ENCODE measurements at places on chromosomes 13 and 19.

- DNase-seq: no peak
Observed at GRCh38 chr13:103866048-103866447, 799.8 kb upstream of the SLC10A2 start.

DNA sequence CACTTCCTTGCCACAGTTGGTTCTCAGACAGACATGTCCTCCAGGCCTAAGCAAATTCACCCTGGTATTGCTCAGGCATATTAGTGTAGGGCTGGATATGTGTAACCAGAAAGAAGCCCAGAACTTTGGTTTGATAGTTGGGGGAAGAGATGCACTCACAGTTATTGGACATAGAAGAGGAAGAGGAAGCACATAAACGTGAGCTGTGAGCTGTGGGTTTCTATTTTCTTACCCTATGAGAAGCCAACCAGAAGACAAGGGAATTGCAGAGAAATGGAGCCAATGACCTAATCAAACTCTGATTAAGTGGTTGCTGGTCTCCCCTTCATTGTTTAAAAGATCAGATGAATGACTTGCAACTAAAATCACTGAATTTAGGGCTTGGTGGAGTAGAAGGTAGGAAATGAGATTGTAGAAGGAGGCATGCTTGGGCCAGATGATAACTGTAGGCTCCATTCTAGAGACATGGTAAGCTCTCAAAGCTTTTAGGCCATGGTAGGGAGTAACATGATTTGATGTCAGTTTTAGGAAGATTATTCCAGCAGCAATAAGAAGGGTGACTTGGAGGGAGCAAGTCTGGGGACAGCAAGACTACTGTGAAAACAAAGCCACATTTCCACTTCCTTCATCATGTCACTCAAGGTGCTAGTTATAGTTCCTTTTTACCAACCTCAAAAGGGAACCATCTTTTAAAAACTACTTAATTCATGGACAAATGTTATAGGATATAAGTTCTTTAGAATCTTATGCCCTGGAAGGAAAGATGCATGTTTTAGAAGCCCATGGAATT lies 24.1 kb upstream of the WDFY2 start:
- no peak for DNase-seq

GRCh38 chr19:46295401-46296201 lies 1.2 kb upstream of the HIF3A start:
- DNase-seq: no peak

- no peak for DNase-seq
Observed at GRCh38 chr13:25377244-25377962, 5.6 kb downstream of the ATP8A2 start.

DNA sequence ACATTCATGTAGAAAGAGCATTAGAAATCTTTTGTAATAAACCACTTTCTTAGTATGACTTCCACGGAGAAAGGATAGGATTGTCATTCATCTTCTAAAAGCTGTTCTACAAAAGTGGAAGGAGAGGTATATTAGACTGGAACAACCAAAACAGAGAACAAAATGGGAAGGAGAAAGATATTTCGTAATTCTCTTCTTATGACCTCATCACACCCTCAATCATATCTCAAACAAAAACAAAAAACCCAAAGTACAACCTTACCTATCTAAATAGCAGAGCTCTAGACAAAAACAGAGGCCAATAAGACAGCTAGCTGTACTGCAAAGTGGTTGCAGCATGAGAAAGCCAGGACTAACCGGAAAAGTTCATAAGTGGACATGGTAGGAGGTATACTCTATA lies 46.3 kb downstream of the DACH1 start:
- no peak for DNase-seq

DNA sequence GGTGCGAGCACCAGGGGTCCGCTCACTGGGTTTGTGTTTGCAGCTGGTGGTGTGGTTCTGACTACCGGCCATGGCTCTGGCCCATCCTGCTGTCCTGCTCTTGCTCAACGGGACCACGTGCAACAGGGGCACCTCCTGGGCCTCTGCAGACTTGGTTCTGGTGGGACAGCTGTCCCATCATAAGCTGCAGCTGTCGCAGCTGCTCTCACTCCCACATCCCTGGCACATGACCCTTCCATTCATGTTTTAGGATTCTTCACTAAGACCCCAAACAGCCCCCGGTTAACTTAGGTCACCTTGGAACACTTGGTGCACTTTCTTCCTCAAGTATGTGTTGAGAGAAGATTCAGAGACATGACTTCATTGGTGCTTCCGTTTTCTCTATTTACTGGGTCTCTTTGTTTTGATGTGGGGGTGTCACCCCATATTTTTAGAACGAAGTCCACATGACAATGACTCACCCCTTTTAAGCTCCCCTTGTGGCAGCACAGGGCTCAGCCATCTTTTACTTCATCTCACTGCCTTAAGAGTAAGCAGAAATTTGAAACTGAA lies 68.4 kb upstream of the ARHGEF7 start:
- peak; percentile 29 for DNase-seq

- DNase-seq: no peak
Observed at GRCh38 chr19:8034178-8034525, 18.4 kb upstream of the CCL25 start.

- DNase-seq: no peak
Observed at GRCh38 chr13:44210525-44210924, 163.1 kb upstream of the SERP2 start.

DNA sequence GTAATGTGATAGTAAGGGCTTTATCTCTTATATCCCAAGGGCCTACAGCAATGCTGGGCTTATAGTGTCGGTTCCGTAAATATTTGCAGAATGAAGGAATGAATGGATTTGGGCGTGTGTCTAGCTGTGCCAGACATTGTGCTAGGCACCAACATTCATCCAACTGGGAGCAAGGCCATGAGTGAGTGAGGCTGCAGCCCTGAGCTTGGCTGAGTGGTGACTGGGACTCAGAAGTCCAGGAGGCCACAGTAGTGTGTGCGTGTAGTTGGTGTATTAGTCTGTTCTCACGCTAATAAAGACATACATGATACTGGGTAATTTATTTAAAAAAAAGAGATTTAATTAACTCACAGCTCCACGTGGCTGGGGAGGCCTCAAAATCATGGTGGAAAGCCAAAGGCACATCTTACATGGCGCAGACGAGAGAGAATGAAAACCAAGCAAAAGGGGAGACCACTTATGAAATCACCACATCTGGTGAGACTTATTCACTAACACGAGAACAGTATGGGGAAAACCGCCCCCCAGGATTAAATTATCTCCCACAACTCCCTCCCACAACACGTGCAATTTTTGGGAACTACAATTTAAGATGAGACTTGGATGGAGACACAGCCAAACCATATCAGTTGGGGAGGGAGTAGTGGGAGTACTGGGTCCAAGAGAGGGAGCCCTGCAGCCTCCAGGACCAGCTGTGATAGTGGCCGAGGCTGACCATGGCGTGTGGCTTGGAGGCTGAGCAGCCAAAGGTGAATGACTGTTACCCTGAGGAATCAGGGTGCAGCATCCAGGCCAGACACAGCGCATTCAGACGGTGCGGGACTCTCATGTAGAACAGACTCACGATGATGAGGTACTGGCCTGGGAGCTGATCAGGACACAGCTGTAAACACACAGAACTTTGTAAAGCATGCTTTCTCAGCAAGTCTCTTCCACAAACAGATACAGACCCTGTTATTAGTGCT lies 104.6 kb downstream of the TEX26 start:
- DNase-seq: no peak

- no peak for DNase-seq
Observed at GRCh38 chr13:45064889-45065288, 55.4 kb upstream of the GTF2F2 start.

DNA sequence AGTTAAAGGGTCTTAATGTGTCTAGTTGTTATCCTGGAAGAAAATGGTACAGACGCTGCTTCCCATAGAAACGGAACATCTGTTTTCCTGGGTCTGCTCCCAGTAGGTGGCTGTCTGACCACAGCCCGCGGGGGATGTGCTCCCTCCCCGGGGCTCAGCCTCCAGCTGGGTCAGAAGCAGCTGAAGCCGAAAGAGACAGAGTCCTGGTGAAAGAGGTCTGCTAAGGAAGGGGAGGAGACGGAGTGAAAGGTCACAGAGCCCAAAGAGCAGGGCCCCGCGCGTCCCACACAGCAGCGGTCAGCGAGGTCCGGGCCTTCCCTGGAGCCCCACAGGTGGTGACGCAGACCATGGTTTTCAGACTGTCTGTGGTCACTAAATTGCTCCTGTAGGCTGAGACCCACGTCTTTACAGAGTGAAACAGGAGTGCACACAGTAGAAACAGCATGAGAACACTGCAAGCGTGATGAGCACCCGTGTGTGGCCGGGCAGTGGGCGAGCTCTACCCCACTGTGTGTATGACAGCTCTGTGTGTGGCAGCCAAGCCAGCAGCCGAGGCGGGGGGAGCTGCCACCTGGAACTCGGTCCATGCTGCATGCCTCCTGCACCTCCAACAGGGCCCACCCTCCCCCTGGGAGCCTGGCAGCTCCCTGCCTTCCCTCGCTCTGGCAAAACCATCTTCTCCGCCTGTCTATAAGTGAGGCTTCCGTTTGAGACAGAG lies 52.0 kb upstream of the C13orf46 start:
- peak; percentile 78 for DNase-seq

DNA sequence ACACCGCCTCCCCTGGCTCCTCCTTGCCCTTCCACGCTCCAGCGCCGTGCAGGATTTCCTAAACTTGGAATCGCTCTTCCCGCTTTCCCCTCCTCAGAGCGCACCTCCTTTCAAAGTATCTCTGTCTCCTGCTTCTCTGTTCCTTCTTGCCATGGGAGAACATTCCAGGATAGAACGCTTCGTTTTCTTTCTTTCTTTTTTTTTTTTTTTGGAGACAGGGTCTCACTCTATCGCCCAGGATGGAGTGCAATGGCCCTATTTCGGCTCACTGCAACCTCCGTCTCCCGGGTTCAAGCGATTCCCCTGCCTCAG lies 574 bp upstream of the XPO4 start:
- DNase-seq: no peak

DNA sequence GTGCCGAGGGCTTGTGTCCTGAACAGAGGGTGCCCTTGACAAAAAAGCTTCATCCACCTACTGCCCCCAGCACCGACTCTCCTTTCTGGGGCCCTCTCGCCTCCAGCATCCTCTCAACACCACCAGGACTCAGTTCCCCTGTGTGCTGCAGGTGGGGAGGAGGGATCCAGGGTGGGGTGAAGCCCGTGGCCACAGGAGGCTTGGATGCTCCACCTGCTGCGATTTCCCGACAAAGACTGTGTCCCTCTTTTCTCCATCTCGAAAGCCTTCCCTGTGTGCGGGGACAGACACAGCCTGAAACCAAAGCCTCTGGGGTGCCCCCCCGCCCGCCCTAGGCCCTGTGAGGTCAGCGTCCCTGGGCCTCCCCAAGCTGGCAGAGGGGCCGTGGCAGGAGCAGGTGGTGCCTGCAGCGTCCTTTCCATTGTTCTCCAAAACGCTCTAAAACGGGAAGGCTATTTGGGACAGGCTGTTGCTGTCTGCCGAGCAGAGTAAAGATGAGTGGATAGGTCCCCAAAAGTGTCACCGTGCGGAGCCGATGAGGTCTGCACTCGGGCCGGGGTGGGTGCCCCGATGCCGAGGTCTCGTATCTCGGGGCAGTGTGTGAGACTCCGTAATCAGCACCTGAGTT lies 185.7 kb downstream of the PTPRS start:
- DNase-seq: no peak

DNA sequence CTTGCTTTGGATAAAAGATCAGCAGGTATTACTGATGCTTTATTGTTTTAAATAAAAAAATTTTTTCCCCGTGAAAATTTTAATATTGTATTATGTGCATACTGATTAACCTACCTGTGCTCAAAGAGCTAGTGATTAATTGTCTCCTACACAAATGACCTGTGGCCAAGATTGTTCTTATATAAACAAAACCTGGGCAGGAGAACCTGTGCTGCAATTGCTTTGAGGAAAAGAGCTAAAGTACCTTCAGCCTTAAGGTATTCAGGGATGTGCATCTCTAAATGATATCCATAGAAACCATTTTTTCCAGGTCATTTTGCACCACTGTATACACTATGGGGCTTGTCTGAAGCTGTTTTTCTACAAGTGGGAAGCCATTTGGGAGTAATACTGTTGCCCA lies 1.2 kb downstream of the FRY start:
- no peak for DNase-seq

- no peak for DNase-seq
Observed at GRCh38 chr13:81779876-81780275, 1439.0 kb upstream of the SPRY2 start.

DNA sequence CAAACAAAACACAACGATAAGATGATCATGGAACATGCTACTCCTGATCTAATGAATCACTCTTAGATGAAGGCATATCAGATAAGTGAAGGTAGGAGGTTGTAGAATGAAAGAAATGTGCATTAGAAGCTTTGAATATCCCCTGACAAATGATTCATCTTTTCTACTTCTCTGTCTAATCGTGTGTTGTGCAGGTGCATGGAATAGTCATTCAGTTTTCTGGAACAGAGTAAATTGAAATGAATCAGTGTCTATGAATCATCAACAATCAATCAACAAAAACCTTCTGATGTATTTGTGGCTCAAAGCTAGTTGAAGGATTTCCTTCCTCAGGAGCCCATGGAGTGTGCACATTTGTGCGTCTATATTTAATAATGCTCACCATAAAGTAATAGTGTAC lies 1290.4 kb upstream of the PCDH20 start:
- DNase-seq: no peak

DNA sequence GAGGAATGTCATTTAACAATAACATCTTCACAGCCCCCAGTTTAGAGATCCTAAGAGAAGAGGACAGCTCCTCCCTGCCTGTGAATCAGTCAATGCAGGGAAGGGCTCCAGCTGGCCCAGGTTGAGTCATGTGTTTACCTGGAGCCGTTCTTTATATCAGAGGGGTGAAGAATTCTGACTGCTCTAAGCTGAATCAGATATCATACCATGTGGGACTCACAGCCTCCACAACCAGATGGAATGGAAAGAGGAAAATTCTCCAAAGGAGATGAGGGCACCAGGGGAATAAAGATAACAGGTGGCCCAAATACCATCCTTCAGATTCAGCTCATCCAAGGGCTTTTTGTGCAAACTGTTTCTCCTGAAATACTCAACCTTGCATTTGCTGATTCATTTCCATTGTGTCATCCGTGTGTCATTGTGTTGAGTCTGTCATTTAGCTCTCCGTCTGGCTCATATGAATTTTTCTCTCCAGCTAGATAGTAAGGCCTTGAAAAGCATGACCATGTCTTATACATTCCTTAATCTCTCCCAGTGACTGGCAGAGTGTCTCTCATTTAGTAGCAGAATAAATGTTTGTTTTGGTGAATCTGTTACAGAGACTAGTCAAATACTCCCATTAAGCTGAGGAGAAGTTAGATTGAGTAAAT lies 217.9 kb downstream of the RFC3 start:
- peak; percentile 21 for DNase-seq

- no peak for DNase-seq
Observed at GRCh38 chr13:111255228-111255790, 65.1 kb upstream of the TEX29 start.

GRCh38 chr13:90806016-90806615 lies 541.4 kb upstream of the MIR17HG start:
- no peak for DNase-seq
